IMR-90 (cell line): ENCODE measurements at places on chromosomes 12 and 14. TPM values are rescaled to one million over a fixed set of nuclear protein-coding genes. Genes with fewer than 3 reads are reported as not detected.

The EMP1 gene
- total RNA-seq = 137 and 570 TPM in 2 replicates

DNA sequence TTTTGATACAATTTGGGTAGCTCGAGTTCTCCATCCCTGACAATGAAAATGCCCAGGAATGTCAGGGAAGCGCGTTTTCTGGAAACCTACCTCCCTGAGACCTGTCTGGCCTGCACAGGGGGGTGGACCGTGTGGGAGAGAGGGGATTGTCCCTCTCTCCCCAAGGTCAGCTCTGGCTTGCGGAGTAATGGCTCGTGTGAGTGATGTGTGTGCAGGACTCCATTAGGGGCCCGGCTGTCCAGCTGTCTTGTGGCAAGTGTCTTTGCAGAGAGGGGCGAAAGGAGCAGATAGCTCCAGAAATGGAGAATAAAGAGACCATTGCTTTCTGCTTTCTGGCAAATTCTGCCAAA, 215.3 kb downstream of the CHST11 start:
- DNase-seq = no peak
- H3K4me1 ChIP-seq = peaks cover 7% of the 10 kb centered on the region
- H3K4me3 ChIP-seq = no peak overlapping the region
- H3K27me3 ChIP-seq = no peaks in the 10 kb centered on the region
- H3K36me3 ChIP-seq = no peaks in the 10 kb centered on the region
- H3K27ac ChIP-seq = no peak overlapping the region

GRCh38 chr12:132437252-132437932, 52.6 kb upstream of the FBRSL1 start:
- H3K36me3 ChIP-seq = no peaks in the 10 kb centered on the region
- DNase-seq = no peak
- H3K4me3 ChIP-seq = no peak overlapping the region
- no peak overlapping the region for H3K27ac ChIP-seq
- H3K4me1 ChIP-seq = no peaks in the 10 kb centered on the region; the same call in 1 of the 2 replicates
- peaks cover 26% of the 10 kb centered on the region for H3K27me3 ChIP-seq

The HOXC12 gene
- total RNA-seq = not detected in 2 replicates

- H3K36me3 ChIP-seq = no peaks in the 10 kb centered on the region
- H3K4me3 ChIP-seq = no peak overlapping the region
- no peaks in the 10 kb centered on the region for H3K27me3 ChIP-seq
- peak; percentile 77 for DNase-seq
- H3K4me1 ChIP-seq = no peaks in the 10 kb centered on the region
- peak overlapping the region; percentile 66; the same call in 1 of the 2 replicates for H3K27ac ChIP-seq
Measured at GRCh38 chr14:64266239-64266638, 27.9 kb downstream of the ESR2 start.

DNA sequence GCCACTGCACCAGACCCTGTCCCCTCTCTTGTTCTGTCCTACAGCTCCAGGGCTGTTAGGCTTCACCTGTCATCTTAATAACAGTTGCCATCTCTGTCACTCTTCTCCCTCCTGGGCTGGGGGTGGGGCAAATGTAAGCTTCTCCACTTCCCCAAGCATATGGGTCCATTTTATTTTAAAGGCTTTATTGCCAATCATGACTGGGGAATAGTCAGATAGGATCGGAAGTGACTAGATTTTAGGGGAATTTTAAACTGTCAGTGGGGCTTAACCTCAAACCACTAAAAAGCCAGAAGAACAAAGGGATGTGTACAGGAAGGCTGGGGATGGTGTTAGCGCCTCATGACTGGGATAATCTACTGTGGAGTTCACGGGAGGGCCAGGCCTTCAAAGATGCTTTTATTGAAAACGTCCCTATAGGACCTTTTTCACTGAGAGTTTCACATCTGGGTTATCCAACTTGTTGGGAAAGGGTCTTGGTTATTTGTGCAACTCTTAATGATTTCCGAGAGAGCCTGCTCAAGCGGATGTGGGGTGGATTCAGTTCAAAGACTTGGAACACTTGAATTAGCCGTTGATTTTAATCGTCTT, 41.6 kb downstream of the CHST11 start:
- no peak overlapping the region for H3K4me3 ChIP-seq
- no peak overlapping the region for H3K27ac ChIP-seq
- no peaks in the 10 kb centered on the region for H3K36me3 ChIP-seq
- H3K27me3 ChIP-seq = peaks cover 5% of the 10 kb centered on the region
- no peak for DNase-seq

- peak within 1 kb of the TSS; percentile 60 for H3K4me3 ChIP-seq
- H3K4me1 ChIP-seq = peaks cover 32% of the 10 kb centered on the region
- peaks cover 7% of the 10 kb centered on the region; the same call in 1 of the 2 replicates for H3K36me3 ChIP-seq
- H3K27ac ChIP-seq = peak within 1 kb of the TSS; percentile 94
- H3K27me3 ChIP-seq = no peaks in the 10 kb centered on the region
Measured at GRCh38 chr12:53097564-53098353, at the start of gene IGFBP6. TSS of gene IGFBP6 (plus strand) at chr12:53097667. CDS start at chr12:53097718, 51 bp downstream.

The SOS2 gene
- total RNA-seq = 10.9 and 13.1 TPM in 2 replicates

The ADSS1 gene
- total RNA-seq = 1.8 and 2.5 TPM in 2 replicates

GRCh38 chr14:54737132-54737711, 165.4 kb downstream of the GCH1 start:
- H3K27ac ChIP-seq = no peak overlapping the region
- H3K4me3 ChIP-seq = no peak overlapping the region
- H3K36me3 ChIP-seq = peaks cover 13% of the 10 kb centered on the region
- DNase-seq = peak; percentile 82

GRCh38 chr12:67832155-67832554, 157.1 kb upstream of the IFNG-AS1 start:
- H3K4me3 ChIP-seq = no peak overlapping the region
- no peaks in the 10 kb centered on the region for H3K27me3 ChIP-seq
- peaks cover 4% of the 10 kb centered on the region; the same call in 1 of the 2 replicates for H3K4me1 ChIP-seq
- no peak for DNase-seq
- no peaks in the 10 kb centered on the region for H3K36me3 ChIP-seq
- no peak overlapping the region for H3K27ac ChIP-seq

- peaks cover 7% of the 10 kb centered on the region for H3K27me3 ChIP-seq
- no peaks in the 10 kb centered on the region for H3K36me3 ChIP-seq
- H3K27ac ChIP-seq = no peak overlapping the region
- no peak overlapping the region for H3K4me3 ChIP-seq
- DNase-seq = no peak
Measured at GRCh38 chr12:107663277-107663676, 22.3 kb upstream of the PWP1 start.

DNA sequence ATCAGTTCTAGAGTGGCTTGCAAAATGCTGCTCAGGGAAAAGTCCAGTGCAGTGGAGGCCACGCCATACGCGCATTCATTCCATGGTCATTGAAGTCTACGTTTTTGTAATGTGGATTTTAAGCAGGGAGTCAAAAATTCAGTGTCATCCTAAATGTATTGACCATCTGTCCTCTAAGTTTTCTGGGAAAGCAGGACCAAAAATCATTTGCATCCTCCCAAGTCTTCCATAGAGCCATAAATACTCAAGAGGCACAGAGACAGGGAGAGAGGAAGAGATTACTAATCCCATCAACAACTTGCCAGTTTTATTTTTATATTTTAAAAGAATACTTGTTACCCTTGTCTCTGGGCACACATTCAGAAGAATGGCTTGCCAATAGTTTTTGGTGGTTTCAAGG, 36.9 kb downstream of the RHOJ start:
- H3K27me3 ChIP-seq = no peaks in the 10 kb centered on the region
- DNase-seq = no peak
- no peaks in the 10 kb centered on the region for H3K4me1 ChIP-seq
- H3K4me3 ChIP-seq = no peak overlapping the region
- no peak overlapping the region for H3K27ac ChIP-seq

GRCh38 chr12:51837286-51837685, 11.2 kb downstream of the FIGNL2 start:
- no peak overlapping the region for H3K4me3 ChIP-seq
- H3K27me3 ChIP-seq = peaks cover 84% of the 10 kb centered on the region
- no peaks in the 10 kb centered on the region for H3K4me1 ChIP-seq
- no peak overlapping the region for H3K27ac ChIP-seq
- no peaks in the 10 kb centered on the region for H3K36me3 ChIP-seq

- H3K4me1 ChIP-seq = peaks cover 6% of the 10 kb centered on the region
- H3K27me3 ChIP-seq = no peaks in the 10 kb centered on the region
- no peak overlapping the region for H3K27ac ChIP-seq
- no peak overlapping the region for H3K4me3 ChIP-seq
Measured at GRCh38 chr12:51889216-51890132, 1.6 kb downstream of the ANKRD33 start.

The ADAM21 gene
- total RNA-seq = 0.28 and 0.36 TPM in 2 replicates

DNA sequence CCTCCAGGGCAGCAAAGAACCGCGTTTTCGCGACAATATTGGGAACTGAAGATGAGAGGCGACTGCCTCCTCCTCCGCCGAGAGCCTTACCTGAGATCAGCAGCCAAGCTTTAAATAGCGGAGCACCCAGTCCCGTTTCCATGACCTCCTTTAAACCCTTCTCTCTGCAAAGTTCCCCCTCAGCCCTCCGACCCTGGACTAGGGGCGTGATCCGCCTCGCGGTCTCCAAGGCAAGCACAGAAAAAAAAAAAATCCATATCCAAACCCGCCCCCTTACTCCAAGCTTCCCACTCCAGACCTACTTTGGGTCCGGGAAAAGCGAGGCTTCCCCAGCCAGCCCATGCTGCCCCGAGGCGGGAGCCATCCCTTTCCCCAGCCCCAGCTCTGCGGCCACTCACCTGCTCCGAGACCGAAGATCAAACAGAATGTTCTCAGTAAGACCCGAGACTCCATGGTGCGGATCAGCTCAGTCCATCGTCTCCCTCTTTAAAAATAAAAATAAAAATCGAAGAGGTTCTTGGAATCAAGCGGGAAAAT, 630 bp downstream of the NELL2 start:
- H3K27me3 ChIP-seq = peaks cover 22% of the 10 kb centered on the region
- H3K27ac ChIP-seq = no peak overlapping the region
- no peaks in the 10 kb centered on the region; the same call in 1 of the 2 replicates for H3K4me1 ChIP-seq
- DNase-seq = no peak
- no peak overlapping the region for H3K4me3 ChIP-seq

The ADCY4 gene
- total RNA-seq = not detected in 2 replicates

The HAL gene
- total RNA-seq = under 0.01 and 0.56 TPM in 2 replicates

DNA sequence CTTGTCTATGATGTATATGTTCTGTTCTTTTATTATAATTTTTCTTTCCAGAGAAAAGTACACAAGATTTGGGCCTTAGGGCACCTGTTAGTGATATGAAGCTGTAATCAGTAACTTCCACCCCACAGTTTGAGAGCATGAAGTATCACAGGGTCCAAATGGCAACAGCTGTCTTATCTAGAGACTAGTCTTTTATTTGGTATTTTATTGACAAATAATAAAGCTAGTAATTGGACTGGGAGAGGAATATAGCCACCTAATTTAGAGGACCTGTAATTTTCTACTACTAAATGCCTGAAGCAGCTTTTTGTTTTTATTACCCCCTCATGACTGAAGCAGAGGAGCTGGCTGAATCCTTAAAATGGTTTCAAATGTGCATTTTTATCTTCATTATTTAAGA, 174.8 kb downstream of the PDZRN4 start:
- H3K36me3 ChIP-seq = no peaks in the 10 kb centered on the region
- no peaks in the 10 kb centered on the region for H3K4me1 ChIP-seq
- no peak overlapping the region for H3K27ac ChIP-seq
- no peak overlapping the region for H3K4me3 ChIP-seq
- no peaks in the 10 kb centered on the region for H3K27me3 ChIP-seq

DNA sequence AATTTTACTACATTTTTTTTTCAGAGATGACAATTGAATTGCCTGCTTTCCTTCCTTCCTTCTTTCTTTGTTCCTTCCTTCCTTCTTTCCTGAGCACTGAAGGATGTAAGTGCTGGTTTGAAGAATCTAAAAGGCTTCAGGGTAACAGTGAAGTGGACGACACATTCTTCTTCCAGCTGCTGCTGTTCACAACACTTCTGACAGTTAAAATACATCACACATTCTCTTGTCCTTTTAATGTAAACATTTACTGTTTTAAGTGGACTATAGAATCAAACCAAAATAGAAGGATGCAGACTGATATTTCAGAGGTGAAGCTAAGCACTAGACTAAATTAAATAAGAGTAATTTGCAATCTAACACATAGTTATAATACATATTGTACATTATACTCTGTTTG, 151.5 kb downstream of the MSRB3 start:
- H3K4me1 ChIP-seq = peaks cover 15% of the 10 kb centered on the region
- no peak overlapping the region for H3K4me3 ChIP-seq
- H3K36me3 ChIP-seq = no peaks in the 10 kb centered on the region; the same call in 1 of the 2 replicates
- peak overlapping the region; percentile 43 for H3K27ac ChIP-seq

- H3K27me3 ChIP-seq = peaks cover 2% of the 10 kb centered on the region; the same call in 1 of the 2 replicates
- H3K27ac ChIP-seq = no peak overlapping the region
- H3K36me3 ChIP-seq = no peaks in the 10 kb centered on the region
Measured at GRCh38 chr12:109027767-109028166, 6.9 kb upstream of the SVOP start.

DNA sequence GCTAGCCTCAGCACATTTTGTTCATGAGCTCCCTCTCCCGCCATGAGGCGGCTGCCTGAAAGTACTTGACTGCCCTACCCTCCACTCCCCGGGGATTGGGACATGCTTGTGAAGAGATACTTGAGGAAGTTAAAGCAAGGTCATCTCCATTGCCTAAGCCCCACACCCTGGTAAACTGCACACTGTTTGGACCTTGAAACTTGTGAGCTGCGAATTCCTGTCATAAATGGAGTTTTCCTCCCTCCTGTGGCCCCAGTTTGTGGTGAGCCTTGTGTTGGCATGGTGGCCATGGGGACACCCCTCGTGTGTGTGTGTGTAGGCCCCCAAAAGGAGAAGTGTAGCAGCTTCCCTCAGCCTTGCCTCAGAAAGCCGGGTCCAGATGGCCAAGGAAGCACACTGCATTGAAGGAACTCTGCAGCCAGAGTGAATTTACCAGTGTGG, 395.5 kb downstream of the ZFP36L1 start:
- no peak for DNase-seq
- no peaks in the 10 kb centered on the region for H3K36me3 ChIP-seq
- peak overlapping the region; percentile 48; the same call in 1 of the 2 replicates for H3K27ac ChIP-seq
- H3K4me3 ChIP-seq = no peak overlapping the region
- H3K4me1 ChIP-seq = peaks cover 37% of the 10 kb centered on the region

GRCh38 chr14:86404425-86404824, 874.5 kb downstream of the FLRT2 start:
- H3K27me3 ChIP-seq = no peaks in the 10 kb centered on the region
- H3K4me1 ChIP-seq = peaks cover 3% of the 10 kb centered on the region
- no peaks in the 10 kb centered on the region for H3K36me3 ChIP-seq
- peak; percentile 13 for DNase-seq
- no peak overlapping the region for H3K4me3 ChIP-seq

The INSM2 gene
- not detected in 2 replicates for total RNA-seq

GRCh38 chr12:103470664-103471063, 25.1 kb downstream of the C12orf42 start:
- H3K4me1 ChIP-seq = no peaks in the 10 kb centered on the region
- no peak overlapping the region for H3K4me3 ChIP-seq
- no peak for DNase-seq
- H3K27ac ChIP-seq = no peak overlapping the region
- no peaks in the 10 kb centered on the region for H3K36me3 ChIP-seq

- DNase-seq = peak; percentile 100
- H3K36me3 ChIP-seq = no peaks in the 10 kb centered on the region
- H3K4me1 ChIP-seq = peaks cover 23% of the 10 kb centered on the region
- H3K27me3 ChIP-seq = no peaks in the 10 kb centered on the region
- peak overlapping the region; percentile 94; the same call in 1 of the 2 replicates for H3K27ac ChIP-seq
Measured at GRCh38 chr12:31518680-31519227, 72.2 kb downstream of the DENND5B start.

- H3K4me3 ChIP-seq = no peak overlapping the region
- H3K4me1 ChIP-seq = peaks cover 2% of the 10 kb centered on the region; the same call in 1 of the 2 replicates
- no peaks in the 10 kb centered on the region for H3K36me3 ChIP-seq
Measured at GRCh38 chr14:90177539-90178189, 78.7 kb upstream of the PSMC1 start.

The DEPDC4 gene
- 0.72 and 7.5 TPM in 2 replicates for total RNA-seq
